ENCODE measurements at places on chromosomes 12 and 14.

- DNase-seq, result no peak
Observed at GRCh38 chr14:104913435-104913834, 11.2 kb upstream of the PLD4 start.

DNA sequence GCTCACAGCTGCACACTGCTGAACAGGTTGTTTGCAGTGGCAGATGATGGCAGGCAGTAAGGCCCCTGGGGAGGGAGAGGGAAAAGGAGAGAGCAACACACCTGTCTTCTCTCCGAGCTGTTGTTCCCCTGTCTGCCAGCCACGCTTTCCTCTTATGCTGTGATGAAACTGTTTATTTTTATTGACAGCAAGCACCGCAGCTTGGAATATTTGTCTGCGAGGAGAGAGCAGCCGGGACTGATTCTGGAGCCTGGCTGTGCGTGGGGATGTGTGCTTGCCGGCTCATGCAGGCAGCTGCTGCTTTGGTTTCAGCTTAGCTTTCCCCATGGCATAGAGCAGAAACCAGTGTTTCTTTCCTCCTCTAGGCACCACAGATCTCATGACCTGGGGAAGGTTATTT lies 58.7 kb upstream of the KCNA5 start:
- no peak for DNase-seq

DNA sequence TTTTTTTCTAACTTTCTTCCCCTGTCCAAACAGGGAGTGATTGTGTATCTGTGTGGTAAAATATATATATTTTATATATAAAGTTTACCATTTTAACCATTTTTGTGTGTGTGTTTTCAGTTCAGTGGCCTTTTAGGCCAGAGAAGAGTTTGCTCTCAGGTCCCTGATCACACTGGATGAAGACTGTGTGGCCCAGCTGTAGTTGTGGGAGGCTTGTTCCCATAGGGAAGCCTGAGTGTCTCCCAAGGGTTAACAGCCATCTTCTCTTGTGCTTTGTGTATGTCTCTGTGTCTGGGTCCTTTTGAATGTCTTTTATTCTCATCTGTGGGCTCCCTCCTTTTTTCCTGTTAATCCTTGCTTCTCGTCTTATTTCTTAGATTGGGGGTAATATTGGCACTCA lies 23.4 kb downstream of the CGRRF1 start:
- DNase-seq, result no peak

GRCh38 chr12:1504895-1505311 lies 89.5 kb downstream of the FBXL14 start:
- no peak for DNase-seq

DNA sequence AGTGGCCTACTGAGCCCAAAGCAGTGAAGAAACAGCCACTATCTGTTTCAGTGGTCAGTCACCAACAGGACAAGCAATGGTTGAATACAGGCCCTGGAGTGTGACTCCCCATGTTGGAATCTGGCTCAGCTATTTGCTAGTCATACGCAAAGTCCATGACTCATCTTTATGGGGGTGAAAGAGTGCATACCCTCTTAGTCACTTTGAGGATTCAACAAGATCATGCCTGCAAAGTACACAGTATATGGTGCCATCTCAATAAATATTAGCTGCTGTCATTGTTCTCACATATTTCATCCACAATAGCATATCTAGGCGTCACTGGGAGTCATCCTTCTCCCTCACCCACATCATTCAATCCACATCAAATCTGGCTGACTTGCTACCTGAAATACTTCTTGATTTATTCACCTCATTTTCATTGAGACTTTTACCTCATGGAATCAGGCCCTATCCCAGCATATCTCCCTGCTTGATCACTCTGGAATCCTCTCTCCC lies 26.4 kb upstream of the STAB2 start:
- no peak for DNase-seq

- no peak for DNase-seq
Observed at GRCh38 chr14:68359837-68360552, 432.9 kb downstream of the ZFP36L1 start.

GRCh38 chr12:9750276-9751203 lies 10.2 kb downstream of the CD69 start:
- no peak for DNase-seq

DNA sequence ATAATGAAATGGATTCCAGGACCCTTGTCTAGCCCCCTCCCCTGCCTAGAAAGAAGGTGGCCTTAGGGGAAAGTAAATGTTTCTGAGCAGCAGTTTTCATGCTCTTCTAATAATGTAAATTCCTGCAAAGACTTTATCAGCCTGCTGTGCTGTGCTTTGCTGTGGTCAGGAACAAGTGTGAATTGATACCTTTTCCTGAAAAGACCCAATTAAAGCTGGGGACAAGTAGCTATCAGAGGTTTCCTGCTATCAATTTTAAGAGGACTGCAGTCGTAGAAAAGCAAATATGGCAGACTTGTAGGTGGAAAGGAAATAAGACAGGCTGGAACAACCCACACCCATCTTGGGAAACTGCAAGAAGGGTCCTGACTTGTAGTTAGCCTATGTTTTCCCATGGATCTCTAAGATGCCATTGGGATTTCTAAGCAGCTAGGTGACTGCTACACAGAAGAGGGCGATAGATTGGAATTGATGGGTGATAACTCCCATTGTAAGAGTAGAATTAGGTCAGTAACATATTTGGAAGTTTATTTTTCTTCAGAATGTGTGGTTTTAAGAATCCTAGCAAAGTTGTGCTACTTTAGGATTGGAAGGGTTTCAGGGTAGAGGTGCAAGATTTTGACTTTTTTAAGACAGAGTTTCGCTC lies 3.1 kb downstream of the DYNLL1 start:
- no peak for DNase-seq

DNA sequence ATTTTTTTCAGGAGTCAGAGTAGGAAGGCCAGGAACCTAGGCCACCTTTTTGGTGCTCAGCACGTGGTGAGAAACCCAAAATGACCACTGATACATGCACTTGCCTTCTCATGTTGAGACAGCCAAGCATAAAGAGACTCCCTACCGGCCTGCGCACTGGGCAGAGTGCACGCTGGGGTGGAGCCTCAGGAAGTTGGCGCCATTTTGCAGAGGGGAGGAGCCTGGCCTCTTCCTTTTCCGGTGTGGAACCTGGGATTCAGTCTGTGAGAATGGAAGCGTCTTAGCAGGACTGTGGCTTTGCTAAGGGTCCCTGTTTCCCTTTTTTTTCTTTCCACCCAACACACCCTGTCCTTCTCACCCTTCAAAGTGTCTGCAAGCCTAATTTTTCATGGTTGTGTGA lies 62.9 kb upstream of the RTRAF start:
- DNase-seq, result no peak

- DNase-seq, result no peak
Observed at GRCh38 chr12:89980236-89980635, 271.6 kb upstream of the ATP2B1 start.

DNA sequence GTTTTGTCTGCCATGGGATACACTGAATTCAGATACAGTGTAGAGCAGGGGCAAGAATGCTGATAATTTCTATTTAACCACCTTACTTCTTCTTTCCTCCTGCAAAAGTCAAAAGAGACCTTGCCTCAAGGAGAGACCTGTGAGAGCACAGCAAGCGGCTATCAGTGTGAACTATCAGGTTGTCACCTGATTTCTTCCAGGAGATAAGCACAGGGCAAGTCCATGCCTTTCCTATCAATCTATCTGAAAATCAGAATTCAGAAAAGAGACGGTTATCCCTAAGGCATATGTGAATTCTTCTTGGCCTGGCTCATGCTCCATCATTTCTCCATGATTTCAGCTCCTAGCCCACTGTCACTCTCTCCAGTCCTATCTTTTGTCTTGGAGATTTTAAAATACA lies 128.9 kb upstream of the CCND2 start:
- DNase-seq, result no peak

- no peak for DNase-seq
Observed at GRCh38 chr12:23763724-23764123, 185.7 kb downstream of the SOX5 start.

GRCh38 chr12:80299219-80299618 lies 144.8 kb upstream of the PTPRQ start:
- no peak for DNase-seq

DNA sequence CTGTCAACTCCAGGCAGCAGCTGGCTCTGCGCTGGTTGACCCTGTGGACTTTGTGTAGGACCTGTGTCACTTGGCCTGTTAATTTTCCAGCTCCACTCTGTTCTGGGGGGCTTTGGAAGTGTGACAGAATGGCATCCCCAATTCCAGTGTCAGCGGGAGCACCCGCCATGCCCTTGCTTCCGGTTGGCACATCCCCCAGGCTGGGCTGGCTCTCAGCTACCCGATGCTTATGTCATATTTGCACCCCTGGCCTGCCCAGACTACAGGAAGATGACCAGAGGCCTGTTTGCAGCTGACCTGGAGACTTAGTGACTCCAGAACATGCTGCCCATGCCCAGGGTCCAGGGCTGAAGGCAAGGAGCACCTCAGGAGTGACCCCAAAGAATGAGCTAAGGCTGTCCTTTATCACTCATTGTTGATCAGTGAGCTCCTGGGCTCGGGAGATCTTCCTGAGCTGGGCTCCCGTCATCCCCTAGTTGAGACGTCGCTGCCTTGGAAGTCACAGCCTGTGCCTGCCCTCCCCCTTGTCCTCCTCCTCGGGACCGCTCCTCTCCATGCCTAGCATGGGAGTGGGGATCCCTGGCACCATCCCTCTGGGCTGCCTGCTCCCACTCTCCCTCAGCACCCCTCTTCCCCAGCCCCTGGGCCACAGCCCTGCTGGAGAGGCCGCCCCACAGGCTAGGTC lies 163.4 kb upstream of the RTL1 start:
- no peak for DNase-seq

DNA sequence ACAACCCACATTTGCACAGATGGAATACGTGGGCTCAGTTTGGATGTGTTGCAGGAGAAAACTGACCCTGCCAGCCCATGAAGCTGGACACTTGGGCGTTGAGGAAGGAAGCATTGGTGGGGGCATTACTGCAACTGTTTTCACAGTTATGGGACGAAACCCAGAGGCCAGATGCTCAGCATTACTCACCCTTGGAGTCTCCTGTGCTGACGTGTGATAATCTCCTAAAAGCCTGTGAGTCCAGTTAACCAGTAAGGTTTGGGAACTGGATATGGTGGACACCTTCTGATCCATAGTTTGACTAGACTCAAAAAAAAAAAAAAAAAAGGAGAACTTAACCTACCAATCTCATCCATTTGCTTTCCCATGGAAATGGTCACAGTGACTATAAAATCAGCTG lies 52.8 kb upstream of the EGLN3 start:
- DNase-seq, result no peak

GRCh38 chr12:132319359-132319950 lies 9.9 kb downstream of the GALNT9 start:
- DNase-seq, result no peak

- DNase-seq, result no peak
Observed at GRCh38 chr12:27094726-27095125, 12.3 kb upstream of the C12orf71 start.

DNA sequence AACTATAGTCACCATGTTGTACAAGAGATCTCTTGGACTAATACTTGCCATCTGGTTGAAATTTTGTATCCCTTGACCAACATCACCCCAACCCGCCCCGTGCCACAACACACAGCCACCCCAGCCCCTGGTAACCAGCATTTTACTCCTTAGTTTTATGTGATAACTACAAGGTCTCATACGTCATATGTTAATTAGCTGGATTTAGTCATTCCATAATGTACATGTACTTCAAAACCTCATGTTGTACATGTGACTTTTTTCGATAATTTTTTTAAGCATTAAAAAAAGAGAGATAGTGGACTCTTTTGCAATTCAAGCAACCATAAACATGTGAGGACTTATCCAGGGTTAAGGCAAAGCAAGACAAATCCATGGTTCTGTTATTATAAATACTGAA lies 773.4 kb upstream of the NOVA1 start:
- DNase-seq, result no peak

DNA sequence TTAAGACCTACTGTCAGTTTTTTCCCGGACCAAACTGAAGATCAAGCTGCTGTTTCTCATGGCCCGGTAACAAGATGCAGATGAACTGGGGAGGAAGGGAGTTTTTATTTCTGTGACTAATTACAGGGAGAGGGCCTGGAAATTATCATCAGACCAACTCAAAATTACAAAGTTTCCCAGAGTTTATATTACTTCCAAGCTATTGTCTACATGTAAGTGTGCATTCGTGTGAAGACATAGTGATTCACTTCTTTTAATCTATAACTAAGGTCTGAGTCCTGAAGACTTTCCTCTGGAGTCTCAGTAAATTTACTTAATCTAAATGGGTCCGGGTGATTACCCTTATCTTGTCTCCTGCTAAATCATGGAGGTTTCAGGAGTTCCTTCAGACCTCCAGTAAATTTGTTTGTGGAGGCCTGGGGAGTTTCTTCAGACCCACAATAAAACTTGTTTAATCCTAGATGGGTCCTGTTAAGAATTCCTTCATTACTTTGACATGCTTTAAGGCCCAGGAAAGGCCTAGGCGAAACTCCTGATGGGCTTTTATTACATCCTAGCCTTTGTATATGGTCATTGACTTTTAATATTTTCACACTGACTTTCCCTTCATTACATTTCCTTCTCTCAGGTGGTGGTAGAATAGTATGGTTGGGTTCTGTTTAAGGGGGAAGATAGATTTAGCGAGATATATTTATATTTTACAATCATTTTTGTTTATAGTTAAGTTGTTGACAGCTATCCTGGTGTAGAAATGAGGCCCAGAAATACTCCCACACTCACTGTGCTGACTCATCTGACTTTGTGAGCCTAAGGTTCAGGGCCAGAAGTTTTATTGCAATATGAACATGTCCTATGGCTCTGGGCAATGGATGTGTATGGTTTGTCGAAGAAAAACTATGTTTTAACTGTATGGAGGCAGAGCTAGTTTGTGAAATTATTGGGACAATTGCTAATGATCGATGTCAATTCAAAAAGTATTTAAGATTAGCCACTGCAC lies 627.0 kb upstream of the FBXO33 start:
- DNase-seq, result no peak

DNA sequence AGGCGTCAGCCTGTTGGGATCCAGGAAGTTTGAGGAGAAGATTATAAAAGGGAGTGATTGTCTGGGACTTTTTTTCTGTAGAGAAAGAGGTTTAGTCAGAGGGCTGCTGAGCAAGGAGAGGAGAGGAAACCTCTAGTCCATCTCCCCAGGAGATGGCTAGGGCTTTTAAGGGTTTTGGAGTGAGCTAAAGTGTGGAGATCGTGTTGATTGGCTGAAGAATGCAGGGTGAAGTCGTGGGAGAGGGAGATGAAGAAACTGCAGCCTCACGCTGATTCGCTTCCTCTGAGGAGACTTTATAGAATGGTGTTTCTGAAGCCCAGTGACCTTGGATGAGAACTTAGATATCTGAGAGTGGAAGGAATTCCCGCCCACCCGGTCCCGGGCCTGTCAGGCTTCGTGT lies 193.7 kb upstream of the PWP1 start:
- no peak for DNase-seq
